ENCODE measurements at places on chromosomes 13 and 19.

GRCh38 chr13:93467175-93467574 is 240.6 kb downstream of the GPC6 start:
- DNase-seq: no peak

GRCh38 chr13:33262062-33262487 is 23.5 kb downstream of the STARD13 start:
- peak; percentile 55 for DNase-seq

GRCh38 chr19:13794398-13794756 is 866 bp upstream of the ZSWIM4 start:
- no peak for DNase-seq

- no peak for DNase-seq
Measured at GRCh38 chr13:84491952-84492351, 609.7 kb upstream of the SLITRK1 start.

DNA sequence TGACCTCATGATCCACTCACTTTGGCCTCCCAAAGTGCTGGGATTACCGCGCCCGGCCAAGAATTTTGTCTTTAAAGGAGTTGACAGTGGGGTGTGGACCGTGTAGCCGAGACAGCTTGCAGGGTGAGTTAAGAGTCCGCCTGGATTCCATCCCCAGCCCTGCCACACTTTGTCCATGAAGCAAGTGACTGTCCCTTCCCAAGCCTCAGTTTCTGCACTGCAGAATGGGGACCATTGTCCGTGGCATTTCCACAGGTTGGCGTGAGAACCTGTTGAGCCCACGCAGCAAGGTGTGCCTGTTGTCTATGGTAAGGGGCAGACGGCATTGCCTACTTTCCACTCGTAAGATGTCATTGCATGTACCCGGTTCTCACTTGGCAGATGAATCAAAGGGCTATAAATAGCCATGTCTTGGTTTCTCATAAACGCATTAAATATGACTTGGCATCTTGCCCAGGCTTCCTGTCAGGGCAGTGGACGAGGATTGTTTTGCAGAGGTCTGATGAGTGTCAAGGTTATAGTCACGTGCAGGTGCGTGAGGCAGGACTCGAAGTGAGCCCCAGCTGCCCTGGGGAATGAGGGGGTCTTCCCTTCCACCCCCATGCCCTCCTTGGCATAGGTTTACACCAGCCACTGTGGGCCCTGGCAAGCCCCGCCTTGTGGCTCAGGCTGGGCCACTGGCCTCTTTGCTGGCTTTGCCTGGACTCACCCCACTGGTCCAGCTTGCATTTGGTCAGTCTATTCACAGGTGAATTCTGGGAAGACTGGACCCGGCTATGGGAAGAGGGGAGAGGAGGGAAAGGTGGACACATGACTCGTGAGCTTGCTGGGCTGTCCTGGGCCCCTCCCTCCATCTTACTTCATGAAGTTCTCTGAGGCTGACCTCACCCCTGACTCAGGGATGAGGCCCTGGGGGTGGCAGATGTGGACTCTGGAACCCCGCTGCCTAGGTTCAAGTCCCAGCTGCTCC is 14.6 kb downstream of the FAM187B start:
- peak; percentile 46 for DNase-seq

DNA sequence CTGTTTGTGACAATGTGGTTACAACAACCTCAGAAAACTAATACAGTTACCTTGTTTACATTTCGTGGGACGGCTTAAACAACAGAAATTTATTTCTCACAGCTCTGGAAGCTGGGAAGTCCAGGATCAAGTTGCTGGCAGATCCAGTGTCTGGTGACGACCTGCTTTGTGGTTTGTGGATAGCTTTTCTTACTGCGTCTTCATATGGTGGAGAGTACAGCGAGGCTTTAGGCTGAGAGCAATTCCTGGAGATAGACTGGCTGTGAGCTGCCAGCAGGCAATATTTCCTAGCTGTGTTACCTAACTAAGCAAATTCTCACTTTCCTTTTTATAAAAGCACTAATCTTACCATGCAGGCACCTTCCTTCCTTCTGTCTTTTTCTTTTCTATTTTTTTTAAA is 1203.5 kb upstream of the PRR20A start:
- no peak for DNase-seq

DNA sequence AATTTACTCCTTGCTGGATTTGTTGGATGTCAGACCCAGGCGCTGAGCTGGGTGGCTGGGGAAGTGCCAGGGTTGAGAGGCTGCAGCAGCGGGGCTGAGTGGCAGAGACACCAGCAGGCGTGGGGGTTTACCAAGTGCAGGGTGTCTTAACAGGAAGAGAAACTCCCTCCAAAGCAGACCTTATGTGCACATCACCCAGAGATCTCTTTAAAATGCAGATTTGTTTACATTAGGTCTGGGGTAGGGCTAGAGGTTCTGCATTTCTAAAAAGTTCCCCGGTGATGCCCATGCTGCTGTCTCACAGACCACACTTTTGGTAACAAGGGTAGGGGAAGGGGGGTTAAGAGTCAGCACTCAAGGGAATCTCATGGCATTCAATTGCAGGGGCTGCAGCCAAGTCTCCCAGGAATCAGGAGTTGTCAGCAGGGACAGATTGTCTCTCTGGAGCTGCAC is 80.7 kb upstream of the OLFM4 start:
- DNase-seq: no peak

DNA sequence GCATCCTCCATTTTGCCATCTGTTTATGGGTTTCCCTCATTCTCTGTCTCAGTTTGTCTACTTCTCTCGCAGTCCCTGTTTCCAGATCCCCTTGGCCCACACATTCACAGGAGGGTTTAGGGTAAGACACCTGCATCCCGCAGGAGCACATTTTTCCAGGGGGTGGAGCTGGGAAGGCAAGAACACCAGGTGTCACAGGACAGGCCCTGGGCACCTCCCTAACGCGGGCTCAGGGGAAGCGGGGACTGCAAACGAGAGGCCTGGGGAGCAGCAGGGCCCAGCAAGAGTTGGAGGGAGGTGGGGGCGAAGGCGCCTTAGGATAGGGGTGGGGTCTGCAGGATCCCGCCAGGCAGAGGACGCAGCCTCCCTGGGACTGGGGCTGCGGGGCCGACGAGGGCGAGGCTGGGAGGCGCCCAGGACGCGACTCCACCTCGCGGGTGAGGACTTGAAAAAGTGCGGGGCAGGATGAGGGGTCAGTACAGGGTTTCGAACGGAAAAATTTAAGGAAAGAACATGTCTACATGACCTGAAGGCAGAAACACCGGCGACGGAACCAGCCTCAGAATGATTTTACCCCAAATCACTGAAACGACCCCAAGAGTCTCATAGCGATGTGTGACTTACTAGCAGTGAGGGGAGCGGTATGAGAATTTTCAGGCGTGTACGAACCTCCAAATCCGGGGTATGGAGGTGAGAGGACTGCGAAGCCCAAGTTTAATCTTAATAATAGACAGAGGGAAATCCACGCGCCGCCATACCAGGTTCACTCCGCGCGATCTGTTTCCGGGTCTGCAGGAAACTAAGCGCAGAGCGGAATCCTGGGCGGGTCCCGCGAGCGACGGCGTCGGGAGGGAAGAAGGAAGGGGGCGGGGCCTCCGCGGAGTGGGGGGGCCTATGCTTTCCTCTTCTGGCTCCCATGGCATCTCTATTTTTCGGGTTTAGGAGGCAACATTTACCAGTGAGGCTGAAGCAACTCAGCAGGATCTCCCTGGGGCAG is 7.1 kb upstream of the ERVV-2 start:
- no peak for DNase-seq

GRCh38 chr19:6014551-6015135 is 36.7 kb upstream of the RANBP3 start:
- no peak for DNase-seq

DNA sequence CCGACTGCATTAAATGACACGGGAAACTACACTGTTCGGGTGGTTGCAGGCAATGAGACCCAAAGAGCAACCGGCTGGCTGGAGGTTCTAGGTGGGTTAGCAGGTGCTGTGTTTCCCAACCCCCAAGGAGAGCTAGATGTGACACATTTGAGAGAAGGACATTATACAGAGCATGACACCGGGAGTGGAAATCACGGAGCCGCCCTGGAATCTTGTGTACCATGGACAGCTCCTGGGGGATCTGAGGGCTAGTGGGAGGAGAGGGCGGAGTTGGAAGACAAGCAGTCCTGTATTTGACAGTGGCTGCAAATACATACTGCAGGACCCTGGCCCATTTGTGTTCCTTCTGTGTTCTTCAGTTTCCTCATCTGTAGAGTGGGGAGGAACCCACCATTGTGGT is 2.3 kb downstream of the CEACAM18 start:
- no peak for DNase-seq

GRCh38 chr13:92901739-92902138 is 324.9 kb upstream of the GPC6 start:
- DNase-seq: no peak

GRCh38 chr13:31016342-31017325 is 84.2 kb downstream of the TEX26 start:
- DNase-seq: no peak

DNA sequence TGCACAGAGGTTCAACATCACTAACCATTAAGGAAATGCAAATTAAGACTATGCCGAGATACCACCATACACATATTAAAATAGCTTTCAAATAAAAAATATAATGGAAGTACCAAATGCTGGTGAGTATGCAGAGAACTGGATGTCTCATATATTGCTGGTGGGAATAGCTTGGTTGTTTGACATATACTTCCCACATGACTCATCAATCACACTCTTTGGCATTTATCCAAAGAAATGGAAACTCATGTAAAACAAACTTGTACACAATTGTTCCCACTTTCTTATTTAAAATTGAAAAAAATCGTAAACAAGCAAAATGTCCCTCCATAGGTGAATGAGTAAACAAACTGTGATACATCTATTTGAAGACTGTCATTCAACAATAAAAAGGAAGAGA is 982.6 kb upstream of the ATXN8OS start:
- DNase-seq: no peak

- DNase-seq: no peak
Measured at GRCh38 chr13:65724226-65724625, 1505.9 kb downstream of the PCDH9 start.

GRCh38 chr13:59950266-59950665 is 213.5 kb downstream of the DIAPH3 start:
- DNase-seq: no peak

DNA sequence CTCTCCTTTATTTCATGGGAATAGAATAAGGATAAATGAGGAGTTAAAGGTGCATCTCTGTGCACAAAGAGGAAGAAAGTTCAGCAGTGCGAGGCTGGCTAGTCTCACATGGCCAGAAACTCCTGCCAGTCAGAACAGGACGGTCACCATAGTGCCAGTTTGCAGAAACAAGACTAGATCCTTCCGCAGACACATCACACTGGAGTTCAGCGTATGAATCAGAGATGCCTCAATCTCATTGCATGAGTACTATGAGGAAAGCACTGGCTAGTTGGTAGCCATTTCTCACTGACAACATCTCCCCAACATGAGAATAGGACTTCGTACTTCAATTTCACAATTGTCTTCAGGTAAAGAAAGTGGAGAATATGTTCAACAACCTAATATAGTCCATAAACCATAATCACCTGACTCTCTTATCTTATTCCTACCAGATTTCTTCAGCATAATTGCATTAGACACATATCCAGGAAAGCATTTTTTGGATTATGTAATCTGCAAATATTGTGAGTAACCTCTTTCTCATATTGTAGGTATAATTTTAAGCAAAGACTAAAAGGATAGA is 34.9 kb downstream of the RXFP2 start:
- DNase-seq: no peak

DNA sequence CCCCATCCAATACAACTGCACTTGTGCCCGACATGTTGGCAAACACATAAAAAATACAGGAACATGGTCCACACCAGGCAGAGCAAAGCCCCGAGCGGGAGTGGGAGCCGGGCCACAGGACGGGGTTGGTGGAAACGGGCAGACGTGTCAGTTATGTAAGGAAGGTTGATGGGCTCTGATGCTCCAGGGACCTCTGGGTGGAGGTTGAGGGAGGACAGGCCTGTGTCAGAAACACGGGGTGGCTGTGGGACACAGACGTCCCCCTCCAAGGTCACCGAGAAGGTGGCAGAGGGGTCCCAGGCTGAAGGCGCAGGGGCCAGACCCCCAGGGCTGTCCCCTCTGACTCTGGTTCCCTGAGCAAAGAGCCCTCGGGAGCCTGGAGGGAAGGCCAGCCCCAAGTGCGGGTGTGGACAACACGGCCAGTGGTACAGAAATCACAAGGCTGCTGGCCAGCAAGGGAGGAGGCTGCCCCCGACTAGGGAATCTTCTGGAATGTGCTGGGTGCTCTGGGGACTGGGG is 31.4 kb upstream of the C13orf46 start:
- DNase-seq: no peak

- no peak for DNase-seq
Measured at GRCh38 chr13:101170306-101170705, 246.0 kb downstream of the NALCN start.

DNA sequence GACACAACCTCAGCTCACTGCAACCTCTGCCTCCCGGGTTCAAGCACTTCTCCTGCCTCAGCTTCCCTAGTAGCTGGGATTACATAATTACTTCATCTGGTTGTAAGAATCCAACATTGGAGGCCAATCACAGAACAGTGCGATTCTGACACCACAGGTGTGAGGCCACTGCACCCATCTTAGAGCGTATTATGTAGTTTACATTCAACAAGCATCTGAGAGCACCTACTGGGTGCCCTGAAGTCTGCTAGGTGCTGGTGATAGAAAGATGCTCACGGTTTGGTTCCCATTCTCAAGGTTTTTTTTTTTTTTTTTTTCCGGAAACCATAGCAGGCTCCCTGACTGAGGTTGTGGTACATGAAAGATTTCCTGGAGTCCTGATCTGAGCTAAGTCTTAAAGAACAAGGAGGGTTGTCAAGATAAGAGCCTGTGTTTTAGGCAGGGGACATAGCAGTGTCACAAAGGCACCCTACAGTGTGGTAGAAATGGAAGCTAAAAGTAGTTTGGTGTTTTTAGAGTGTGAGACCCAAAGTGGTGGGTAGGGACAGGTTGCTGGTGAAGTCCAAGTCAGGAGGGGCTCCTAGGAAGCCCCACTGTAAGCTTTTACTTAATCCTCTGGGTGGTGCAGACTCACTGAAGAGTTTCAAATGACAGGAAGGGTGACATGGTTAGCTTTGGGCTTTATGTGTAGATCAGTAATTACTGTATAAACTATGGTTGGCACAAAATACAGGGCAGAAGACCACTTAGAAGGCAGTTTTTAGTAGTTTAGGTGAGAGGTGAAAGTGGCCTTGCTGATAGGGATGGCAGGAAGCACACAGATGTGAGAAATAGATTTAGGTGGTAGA is 15.2 kb downstream of the SAE1 start:
- DNase-seq: no peak

DNA sequence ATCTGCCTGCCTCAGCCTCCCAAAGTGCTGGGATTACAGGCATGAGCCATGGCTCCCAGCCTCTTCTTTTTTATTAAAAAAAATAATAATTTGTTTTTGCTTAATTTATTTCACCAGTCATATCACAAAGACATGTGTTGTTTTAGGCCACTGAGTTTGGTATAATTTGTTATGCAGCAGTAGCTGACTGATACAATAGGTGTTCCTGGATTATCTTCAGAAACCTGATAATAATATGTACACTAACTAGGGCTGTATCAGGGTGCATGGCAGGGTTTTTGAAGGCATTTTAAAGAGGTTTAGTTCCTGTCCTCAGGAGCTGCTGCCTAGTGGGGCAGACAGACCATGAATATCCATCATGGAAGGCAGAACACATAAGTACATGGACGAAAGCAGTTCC is 9.5 kb upstream of the CSNK1G2 start:
- no peak for DNase-seq

Measured in SW 1271 (cell line).